ENCODE measurements at places on chromosomes 1 and 21.
A peak's percentile ranks its signal among the peaks of the same experiment; 100 is the strongest.

DNA sequence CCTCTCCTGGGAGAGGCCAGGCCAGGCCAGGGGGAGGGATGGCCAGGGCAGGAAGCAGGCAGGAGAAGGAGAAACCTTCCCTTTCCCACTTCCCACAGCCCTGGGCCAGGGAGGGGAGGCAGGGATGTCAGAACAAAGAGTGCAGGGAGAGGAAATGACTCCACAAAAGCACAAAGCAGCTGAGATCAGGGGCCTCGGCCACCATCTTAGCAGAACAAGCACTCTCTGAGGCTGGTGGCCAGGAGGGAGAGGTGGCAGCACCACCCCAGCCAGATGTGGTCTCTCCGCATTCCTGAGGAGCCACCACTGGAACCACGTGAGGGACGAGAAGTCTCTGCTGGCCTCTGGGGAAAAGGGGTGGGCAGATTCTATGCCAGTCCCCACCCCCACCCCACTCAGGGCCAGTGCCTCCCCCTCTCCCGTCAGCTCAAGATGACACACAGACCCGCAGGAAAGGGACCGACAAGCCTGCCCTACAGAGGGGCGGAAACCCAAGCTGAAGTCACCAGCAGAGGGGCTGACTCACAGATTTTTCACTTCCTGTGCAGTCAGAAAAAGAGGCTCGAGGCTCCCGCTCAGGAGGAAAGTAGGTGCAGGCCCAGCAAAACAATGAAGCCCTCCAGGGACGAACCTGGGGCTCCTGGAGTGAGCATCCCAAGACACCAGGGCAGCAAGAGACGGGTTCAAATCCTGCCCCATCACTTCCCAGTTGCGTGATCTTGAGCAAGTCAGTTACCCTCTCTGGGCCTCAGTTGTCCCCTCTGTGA lies 24.1 kb upstream of the ALDH4A1 start:
- DNase-seq: peak; percentile 43

DNA sequence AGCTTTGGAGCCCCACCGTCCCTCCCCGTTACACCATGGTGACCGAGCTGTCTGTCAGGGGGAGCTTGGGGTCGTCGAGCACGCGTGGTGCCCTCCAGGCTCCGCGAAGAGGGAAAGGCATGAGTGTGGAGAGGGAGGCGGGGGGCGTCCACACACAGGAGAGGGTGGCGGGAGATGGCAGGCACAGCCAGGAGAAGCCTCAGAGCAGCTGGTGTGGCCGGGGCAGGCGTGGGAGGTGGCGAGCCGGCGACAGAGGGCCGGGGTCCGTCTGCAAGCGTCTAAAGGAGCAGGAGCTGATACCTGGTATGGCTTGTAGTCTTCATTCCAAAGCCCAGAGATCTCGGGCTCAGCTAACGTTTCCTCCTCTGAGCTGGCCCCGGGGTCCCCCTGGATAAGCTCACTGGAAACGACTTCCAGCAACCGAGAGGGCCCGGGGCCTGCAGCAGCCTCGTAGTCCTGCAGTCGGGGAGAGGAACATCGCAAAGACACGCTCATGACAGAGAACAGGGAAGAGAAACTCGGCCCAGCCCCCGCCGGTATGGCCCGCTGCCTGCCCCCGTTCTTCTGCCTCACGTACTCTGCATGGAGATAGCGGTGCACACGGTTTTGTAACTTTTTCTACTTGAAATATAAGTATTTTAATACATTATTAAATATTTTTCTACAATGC lies 37.4 kb downstream of the CFAP74 start:
- no peak for DNase-seq

GRCh38 chr1:21321963-21322680 lies 31.9 kb upstream of the ECE1 start:
- no peak for DNase-seq

GRCh38 chr1:182972829-182973228 lies 19.9 kb upstream of the SHCBP1L start:
- DNase-seq: no peak

- no peak for DNase-seq
Measured at GRCh38 chr21:42255825-42256224, 36.9 kb downstream of the ABCG1 start.

DNA sequence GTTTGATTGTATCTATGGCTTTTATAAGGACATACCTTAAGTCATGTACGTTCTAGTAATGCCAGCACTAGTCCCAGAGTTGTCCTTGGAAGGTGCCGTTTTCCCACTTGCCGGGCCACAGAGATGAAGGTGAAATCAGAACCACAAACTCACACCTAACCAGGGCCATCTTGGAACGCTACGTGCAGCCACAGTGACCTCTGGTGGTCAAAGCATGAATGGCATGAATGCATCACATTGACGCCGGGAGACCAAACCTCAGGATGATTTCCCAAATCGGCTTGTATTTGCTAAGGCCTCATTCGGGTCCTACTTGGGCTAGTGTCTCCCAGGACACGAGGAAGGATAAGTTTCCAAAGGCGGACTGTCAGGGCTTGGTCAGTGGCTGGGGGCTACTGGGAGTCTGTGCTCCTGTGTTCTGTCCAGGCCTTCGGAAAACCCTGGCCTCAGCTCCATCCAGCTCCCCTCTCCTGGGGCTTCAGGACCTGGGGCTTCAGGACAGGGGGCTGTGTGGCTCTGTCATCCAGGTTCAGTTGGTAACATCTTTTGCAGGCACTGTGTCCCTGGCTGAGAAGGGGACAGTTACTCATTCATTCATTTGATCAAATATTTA lies 260.5 kb downstream of the PRDM2 start:
- DNase-seq: no peak

DNA sequence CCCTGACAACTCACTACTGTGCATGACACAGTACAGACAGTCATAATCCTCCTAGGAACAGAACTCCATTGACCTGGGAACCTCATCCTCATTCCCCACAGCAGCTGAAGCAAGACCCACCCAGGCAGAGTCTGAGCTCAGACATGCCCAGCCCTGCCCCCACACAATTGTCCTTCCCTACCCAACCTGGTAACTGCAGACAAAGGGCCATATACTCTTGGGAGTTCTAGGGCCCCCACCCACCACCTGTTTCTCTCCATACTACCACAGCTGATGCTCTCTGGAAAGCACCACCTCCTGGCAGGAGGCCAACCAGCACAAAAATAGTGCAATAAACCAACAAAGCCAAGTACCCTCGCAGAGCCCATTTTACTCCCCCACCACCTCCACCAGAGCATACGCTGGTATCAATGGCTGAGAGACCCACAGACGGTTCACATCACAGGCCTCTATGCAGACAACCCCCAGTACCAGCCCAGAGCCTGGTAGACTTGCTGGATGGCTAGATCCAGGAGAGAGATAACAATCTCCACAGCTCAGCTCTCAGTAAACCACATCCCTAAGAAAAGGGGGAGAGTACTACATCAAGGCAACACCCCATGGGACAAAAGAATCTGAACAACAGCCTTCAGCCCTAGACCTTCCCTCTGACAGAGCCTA lies 159.7 kb upstream of the CXADR start:
- no peak for DNase-seq

GRCh38 chr1:97893844-97894243 lies 27.0 kb downstream of the DPYD start:
- no peak for DNase-seq

DNA sequence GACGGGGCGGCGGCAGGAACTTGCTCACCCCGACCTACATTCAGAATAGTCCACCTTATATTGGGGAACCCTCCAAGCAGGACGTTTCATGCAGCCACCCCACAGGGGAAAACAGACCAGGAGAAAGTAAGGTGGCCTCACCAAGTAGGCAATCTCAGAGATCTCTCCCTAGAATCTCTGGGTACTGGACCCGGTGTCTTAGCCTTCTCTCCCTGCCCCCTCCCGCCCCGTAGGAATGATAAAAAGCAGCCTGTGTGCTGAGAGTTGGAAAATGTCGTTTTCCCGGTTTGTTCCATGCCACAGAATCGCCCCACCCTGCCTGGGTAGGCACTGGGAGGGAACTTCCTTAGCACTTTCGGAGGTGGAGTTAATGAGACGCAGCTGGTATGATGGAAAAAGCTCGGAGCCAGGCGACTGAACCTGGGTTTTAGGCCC lies 789 bp upstream of the PTPN14 start:
- DNase-seq: no peak

DNA sequence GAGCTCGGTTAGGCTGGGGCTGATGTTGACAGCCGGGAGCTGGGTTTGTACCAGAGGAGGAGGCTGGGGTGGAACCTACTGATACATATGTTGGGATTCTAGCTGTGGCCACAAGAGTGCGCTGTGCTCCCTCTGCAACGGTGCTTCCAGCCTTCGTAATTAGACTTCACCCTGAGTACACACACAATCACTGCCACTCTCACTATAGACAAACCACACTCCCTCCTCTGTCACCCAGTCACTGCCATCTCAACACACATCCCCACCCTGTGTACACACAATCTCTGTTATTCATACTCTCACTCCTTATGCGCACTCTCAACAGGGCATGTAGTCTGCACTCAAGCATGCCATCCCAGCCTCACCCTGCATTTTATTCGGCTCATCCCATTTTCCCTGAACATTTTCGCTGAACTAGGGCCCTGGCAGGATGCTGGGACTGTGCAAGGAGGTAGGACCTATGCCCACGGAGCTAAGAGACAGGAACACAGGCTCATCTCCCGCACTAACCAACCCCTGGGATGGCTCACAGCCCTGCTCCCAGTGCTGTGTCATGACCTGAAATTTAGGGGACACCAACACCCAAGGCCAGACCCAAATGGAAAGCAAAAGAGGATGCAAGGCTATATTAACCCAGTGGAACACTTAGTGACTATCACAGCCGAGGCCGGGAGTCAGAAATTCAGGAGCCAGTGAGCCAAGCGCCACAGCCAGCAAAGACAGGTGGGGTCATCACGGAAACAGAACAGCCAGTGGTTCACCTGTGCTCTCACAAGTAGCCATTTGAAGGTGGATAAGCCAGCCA lies 5.7 kb downstream of the GJB3 start:
- no peak for DNase-seq

- no peak for DNase-seq
Measured at GRCh38 chr1:62077821-62078220, 116.8 kb upstream of the L1TD1 start.

GRCh38 chr1:235642011-235642942 lies 7.3 kb downstream of the GNG4 start:
- DNase-seq: no peak

DNA sequence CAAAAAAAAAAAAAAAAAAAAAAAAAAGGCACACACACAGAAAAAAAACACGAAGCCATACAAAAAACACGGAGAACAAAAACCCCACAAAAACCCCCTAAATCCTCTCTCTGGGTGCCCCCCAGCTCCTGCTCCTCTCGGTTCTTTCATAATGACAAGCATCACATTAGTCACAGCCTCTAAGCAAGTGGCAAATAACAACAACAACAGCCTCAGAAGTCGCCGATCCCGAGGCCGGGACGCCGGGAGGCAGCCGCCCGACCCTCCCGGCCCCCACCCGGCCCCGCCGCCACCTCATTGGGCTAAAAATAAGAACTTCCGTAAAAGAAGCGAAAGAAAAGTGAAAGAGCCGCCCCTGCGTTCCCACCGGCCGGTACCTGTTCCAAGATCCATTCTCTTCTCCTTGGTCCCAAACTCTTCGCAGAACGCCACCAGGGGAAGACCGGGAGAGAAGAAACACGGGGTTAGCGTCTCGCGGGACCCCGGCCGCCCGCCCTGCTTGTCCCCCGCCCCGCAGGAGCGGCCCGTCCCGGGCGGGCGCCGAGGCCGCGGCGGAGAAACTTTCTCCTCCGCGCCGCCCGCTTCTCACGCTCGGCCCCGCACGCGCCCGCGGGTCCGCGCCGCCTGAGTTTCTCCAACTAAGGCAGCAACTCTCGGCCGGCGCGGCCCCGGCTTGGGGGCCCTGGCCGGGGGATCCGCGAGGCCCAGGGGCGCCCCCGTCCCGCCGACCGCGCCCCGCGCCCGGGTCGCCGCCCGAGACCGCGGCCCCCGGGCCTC lies 102.8 kb downstream of the CASZ1 start:
- DNase-seq: no peak
